Stimulated activated CD4-positive, alpha-beta T cell treated with anti-CD3 and anti-CD28 coated beads, Interleukin-4, amount 100 ng/mL, for 1 hour (primary cell): ENCODE measurements at places on chromosomes 5 and 9.

GRCh38 chr5:54656261-54656728 is 138.7 kb downstream of the SNX18 start:
- DNase-seq: no peak

DNA sequence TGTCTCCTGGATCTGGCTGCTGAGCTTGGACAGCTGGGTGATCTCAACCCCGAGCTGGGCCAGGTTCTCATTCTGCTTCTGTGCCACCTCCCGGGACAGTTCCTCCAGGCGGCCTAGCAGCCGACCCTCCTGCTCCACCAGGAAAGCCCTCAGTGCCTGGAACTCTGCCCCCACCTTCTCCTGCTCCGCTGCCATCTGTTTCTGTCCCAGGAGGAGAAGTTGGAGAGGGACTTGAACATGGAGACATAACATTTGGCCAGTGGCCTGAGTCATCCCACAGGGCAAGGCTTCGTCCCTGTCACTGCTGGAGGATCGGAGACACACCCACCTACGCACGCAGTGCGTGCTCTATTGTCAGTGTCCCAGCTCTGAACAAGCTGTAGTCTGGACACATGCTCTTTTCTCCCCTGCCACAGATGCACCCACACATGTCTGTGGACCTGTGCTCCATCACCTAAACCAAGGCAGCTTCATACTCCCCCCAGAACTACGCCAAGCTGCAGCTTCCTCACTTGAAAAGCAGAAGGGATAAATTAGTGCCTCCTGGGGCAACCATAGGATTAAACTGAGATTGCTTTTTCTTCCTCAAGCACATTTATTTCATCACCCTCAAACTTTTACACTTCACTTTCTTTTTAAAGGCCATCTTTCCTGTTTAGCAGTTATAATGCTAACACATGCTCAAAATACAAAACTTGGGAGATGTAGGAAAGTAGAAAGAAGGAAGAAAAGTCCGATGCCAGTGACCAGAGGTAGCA is 4.9 kb downstream of the TRIM7 start:
- no peak for DNase-seq

GRCh38 chr5:170623576-170624181 is 119.9 kb downstream of the KCNIP1 start:
- DNase-seq: peak; percentile 31

- no peak for DNase-seq
Measured at GRCh38 chr5:167840527-167841130, 450.8 kb upstream of the WWC1 start.

- DNase-seq: no peak
Measured at GRCh38 chr5:132526974-132527564, 16.3 kb downstream of the IL5 start.

GRCh38 chr5:62299101-62299500 is 6.9 kb upstream of the KIF2A start:
- DNase-seq: no peak
